Stimulated activated CD8-positive, alpha-beta memory T cell treated with anti-CD3 and anti-CD28 coated beads, Interleukin-2, amount 100 ng/mL, for 1 hour (primary cell): ENCODE measurements at places on chromosomes 7 and 10.

DNA sequence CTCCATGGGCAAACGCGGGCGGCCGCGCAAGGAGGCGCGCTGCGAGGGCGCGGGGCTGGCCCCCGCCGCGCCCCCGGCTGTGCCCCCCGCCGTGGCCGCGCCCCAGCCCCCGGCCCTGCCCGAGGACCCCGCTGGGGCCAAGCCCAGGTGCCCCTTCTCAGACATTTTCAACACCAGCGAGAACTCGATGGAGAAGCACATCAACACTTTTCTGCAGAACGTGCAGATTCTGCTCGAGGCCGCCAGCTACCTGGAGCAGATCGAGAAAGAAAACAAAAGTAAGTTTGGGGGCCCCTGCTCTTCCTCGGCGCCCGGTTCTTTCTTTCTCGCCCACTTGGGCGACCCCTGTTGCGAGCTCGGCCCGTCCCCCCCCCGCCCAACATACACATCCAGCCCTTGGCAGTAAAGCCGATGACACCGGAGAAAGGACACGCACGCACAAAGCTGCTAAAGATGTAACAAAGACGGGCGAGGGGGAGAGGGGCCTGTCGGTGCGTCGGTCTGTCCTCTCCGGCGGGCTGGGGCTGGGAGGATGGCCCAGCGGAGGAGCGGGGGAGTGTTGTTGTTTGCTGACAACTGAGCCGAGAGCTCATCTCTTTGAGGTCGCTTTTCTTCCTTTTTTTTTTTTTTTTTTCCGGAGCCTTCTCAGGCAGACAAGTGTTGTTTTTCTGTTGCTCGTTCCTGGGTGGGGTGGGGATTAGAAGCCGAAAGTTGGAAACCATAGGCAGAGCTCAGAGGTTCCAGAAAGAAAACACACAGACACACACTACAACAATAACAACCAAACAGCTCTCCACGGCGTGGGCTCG, 604 bp downstream of the MXI1 start:
- no peak for DNase-seq

- no peak for DNase-seq
Observed at GRCh38 chr7:76196786-76197185, 4.9 kb upstream of the SRRM3 start.

DNA sequence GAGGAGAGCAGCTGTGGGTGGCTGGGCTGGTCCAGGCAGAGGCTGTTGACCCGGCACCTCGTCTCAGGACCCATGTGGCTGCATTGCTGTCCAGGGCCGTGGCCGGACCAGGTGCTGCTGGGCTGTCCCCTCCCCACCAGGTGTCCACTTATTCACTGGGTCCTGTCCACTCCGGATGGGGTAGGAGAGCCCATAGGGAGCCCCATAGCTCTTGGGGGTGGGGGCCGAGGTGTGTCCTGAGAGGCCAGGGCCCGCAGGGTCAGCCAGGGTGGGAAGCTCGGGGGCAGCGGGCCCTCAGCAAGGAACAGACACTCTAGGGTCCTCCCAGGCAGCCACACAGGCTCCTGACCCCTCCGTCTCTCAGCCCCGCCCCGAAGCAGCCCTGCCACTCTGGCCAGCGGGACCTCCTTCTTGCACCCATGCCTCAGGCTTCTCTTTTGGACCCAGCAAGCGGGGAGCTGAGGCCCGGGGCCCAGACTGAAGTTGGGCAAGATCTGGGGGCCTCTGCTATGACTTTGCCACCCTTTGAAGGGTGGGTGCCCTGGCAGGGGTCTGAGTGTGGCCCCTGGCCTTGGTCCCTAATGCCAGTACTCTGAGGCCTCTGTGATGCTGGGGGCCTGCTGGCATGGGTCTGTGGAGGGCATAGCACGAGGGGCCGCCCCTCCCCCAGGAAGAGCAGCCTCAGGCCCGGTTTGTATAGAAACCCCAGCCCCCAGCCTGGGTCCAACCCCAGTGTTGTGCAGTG, 86.4 kb downstream of the NKX6-2 start:
- DNase-seq, result no peak

DNA sequence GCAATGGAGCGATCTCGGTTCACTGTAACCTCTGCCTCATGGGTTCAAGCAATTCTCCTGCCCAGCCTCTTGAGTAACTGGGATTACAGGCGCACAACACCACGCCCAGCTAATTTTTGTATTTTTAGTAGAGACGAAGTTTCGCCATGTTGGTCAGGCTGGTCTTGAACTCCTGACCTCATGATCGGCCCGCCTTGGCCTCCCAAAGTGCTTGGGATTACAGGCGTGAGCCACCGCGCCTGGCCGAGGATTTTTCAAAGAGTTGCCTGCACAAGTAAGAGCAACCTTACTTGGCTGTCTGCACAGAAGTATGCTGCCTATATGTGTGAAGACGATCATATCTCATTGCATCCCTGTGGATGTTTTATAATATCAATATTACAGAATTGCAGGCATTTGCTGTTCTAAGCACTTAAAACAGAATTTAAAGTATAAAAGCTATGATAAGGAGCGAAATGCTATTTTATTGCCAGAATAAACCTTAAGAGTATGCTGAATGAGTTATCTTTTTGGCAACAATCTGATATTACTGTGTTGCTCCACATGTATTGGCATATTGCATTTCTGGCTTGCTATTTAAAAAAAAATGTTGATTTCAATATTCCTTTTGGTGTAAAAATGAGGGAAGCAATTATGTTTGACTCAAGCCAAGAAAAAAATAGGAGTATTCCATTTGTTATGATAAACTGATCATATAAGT, 379.4 kb upstream of the SEMA3D start:
- DNase-seq, result no peak

- no peak for DNase-seq
Observed at GRCh38 chr10:126459878-126460481, 71.7 kb upstream of the ADAM12 start.

DNA sequence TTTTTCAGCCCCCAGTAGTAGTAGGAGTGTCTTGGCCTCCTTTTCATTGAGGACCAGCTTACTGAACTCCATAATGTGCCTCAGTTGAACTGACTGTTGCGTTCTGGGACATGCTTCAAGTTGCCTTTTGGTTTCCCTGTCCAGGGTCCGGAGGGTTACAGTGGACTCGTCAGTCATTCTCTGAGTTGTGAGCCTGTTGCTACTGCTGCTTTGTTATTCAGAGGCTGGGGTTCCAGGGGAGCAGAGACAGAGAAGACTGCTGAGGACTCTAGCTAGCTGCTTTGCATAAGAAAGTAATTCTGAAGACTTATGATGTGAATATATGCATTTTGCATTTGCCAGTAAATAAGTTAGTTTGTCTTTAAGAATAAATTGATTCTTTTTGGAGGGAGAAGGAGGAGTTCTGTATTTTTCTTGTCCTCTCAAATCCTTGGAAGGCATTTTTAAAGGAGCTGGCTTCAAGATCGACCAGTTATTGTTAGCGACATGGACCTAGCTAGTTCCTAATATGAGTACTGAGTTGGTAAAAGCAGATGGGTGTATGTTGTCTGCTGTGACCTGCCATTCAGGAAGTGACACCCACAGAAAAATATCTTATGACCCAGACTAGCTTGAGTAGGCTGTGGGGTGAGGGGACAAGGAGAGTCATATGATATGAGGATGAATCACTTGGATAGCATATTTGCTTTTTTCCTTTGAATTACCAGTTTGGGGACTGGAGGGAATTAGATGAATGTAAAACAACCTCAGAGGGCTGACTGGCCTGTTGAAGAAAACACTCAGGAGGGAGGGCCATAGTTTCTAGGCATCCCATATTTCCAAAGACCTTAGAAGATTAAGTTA, 8.3 kb downstream of the PI4K2A start:
- DNase-seq, result no peak

- no peak for DNase-seq
Observed at GRCh38 chr7:142554560-142555532, 194.4 kb upstream of the PRSS1 start.

DNA sequence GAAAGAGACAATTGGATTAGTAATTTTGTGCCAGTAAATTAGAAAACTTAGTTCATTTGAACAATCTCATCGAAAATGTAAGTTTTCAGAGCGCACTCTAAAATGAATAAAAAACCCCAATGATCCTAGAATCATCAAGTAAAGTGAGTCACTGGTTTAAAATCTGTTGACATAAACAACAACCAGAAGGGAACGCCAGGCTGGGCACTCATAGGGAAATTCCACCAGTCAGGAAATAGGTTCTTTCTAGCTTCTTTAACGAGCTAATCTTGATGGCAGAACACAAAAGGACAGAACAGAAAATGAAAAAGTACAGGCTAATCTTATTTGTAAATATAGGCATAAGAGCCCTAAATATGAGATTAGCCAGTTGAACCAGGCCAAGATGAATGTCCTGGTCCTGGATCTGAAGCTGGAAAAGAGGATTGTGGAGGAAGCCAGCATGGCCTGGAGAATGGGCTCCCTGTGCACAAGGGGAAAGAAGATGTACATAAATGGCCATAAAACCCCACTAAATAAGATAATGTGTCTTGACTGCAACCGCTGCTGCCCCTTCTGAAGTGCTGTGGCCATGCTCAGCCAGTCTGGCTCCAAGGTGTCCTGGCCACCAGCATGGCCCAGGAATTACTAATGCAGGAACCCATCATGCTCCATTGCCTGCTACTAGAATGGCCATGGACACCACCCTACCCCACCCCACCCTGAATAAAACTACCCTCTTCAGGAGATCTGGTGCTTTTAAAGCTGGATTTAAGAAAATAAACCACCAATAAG, 114.0 kb downstream of the WDFY4 start:
- no peak for DNase-seq

DNA sequence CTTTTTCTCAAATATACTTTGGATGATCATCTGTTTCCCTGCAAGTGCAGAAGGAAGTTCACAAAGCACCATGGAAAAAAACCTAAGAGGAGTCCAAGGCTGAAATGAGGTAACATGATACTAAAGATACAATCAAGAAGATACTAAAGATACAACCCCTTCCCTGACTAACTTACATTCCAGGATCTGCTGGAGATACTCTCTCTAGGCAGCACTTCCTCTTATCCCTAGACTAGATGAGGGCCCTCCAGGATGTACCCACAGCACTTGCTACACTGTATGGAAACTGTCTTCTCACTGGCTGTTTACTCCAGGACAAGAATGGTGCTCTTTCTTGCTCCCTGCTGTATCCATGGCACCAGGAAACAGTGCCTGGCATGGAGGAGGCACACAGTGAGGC, 116.4 kb upstream of the NFE2L3 start:
- no peak for DNase-seq

- no peak for DNase-seq
Observed at GRCh38 chr7:96089511-96089910, 232.4 kb downstream of the SLC25A13 start.

- DNase-seq, result no peak
Observed at GRCh38 chr7:85806321-85806720, 619.5 kb upstream of the SEMA3D start.

DNA sequence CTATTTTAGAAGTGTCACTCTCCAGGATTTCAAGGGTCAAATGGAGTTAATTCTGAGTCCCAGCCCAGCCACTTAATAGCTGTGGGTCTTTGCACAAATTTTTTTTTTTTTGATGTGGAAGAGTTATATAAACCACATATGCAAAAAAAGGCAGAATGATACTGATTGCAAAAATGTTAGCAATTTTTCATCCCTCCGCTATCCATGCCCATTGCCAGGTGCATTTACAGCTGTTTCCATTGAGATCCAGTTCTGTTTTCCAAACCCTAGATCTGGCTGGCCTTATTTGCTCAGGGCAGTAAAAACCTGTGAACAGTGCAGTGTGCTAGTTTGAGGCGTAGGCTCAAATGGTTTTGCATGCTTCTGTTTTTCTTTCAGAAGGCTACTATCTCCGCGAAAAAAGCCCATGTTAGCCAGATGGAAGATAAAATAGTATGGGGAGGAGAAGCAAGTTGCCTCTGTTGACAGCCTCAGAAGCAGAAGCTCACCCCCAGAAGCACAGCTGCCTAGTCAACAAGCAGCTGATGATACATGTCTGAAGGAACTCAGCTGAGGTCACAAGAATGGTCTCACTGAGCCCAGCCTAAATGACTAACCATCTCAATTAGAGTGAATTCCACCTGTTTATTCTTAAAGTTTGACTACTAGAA, 997 bp upstream of the ZNF138 start:
- no peak for DNase-seq

- no peak for DNase-seq
Observed at GRCh38 chr7:69847921-69848612, 249.8 kb downstream of the AUTS2 start.

DNA sequence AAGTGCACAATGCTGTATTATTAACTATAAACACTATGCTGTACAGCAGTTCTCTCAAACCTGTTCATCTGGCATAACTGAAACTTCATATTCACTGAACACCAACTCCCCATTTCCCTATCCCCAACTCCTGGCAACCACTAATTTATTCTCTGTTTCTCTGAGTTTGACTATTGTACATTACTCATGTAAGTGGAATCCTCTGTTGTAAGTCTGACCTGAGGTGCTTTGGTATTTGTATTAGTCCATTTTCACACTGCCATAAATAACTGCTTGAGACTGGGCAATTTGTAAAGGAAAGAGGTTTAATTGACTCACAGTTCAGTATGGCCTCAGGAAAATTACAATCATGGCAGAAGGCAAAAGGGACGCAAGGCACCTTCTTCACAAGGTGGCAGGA, 266.3 kb downstream of the PPP1R3A start:
- no peak for DNase-seq

DNA sequence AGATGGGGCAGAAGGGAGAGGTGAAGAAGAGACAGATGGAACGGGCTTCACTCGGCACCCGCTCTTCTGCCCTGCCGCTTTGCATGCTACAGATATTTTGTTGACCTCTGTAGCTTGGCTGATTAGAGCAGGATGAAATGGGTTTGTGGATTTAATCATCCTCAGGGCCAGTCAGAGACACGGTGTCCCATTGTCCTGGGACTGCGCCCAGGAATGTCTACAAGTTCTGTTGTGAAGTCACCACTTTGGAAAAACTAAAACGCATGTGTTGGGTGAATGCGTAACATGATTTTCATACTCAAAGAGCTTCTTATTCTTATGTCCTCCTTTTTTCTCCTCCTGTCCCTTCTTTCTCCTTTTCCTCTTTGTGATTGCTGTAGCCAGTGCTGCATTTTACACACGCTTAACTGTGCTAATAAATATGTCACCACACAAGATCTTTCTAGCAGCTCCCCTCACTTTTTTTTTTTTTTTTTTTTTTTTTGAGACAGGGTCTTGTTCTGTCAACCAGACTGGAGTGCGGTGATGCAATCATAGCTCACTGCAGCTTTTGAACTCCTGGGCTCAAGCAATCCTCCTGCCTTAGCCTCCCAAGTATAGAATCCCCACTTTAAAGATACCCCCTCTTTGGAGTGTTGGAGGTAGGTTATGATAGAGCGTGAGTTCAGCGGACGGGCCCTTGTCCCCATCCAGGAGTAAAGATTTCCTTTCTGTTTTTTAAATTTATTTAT, 3.4 kb downstream of the CPA4 start:
- no peak for DNase-seq

GRCh38 chr10:29608476-29609301, 26.1 kb downstream of the SVIL start:
- no peak for DNase-seq

DNA sequence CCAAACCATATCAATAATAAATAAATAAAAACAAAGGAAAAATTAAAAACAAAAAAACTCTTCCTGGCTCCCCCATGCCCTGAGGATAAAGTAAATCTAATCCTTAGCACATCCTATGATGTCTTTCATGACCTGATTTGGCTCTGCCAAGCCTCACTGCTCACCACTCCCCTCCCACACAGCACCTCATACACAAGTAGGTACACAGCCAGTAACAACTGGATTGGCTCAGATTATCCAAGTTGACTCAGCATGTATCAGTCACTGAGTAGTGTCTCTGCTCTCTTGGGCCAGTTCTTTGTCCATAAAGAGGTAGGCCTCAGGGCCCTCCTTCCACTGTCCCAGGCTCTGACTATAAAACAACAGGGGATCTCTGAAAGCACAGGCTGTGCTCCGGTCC, 99.6 kb downstream of the STRA8 start:
- no peak for DNase-seq
